Activated CD4-positive, alpha-beta T cell treated with anti-CD3 and anti-CD28 coated beads for 24 hours (primary cell): ENCODE measurements at places on chromosomes 6 and 20.

GRCh38 chr6:158405933-158406332 is 93.7 kb downstream of the TULP4 start:
- DNase-seq, result no peak

DNA sequence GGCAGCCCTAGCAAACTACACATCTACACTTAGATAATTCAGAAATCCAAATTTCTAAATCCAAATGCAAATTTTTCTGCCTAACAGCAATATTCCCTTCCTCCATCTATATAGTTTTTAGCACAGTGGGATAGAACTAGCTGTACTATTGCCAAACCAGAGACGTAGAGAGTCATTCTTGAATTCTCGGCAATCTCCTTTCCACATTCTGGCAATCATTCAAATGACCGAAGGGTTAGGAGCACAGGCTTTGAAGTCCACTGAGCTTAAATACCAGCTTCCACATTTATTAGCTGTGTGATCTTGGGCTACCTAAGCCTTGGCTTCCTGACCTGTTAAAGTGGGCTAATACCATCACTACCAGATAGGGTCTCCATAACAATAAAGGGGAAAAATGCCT is 3.1 kb upstream of the RPS12 start:
- DNase-seq, result no peak

DNA sequence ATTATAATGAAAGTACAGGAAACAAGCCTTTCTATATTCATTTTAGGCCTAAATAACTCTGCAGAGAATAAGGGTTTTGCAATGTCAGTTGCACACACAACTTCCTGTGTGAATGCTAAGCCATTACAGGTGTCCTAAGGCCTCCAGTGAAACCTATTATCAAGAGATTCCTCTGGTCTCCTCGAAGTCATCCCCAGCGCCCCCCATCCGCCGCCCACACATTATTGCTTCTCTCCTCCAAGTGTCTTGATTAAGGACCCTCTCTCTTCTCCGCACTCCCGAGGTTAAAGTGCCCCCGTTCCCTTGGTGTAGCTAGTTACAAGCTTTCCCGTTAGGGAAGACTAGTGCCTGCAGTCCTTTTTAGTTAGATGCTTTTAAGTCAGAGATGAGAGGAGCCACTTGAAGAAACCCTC is 1.3 kb downstream of the HIVEP2 start:
- peak; percentile 17 for DNase-seq

DNA sequence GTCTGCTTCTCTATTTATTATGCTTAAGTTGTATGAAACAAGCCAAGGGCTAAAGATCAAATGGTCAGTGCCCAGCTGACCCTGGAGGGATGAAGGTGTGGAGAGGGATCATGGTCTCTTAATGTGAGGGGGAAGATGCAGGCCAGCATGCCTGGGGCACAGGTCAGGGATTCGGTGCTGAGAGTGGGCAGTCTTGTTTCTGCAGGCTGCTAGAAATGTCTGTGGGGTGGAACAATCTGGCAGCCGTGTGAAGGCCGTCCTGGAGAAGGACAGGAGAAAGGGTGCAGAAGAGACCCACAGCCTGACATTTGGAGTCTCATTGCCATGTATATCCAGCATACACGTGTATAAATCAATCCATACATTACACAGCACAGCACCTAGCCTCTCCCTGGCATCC is 258.3 kb upstream of the MOCS1 start:
- no peak for DNase-seq

- no peak for DNase-seq
These were observed 47.3 kb downstream of the EPB41L2 start for GRCh38 chr6:131015630-131016263.

DNA sequence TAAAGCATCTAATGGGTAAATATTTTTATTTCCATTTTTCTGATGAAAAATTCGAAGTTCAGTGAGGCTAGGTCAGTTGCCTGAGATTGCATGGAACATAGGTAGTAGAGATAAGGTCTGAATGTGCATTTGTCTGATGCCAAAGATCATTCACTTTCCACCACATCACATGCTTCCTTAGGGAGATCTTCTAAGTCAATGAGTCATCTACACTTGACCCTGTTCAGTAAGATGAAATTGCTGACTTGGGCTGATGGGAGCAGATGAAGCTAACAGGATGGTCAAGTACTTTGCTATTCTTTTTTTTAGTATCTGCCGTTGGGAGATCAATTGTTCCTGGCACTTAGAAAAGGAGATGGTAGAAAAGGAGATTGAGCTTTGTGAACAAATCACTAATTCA is 511.3 kb downstream of the PHF3 start:
- no peak for DNase-seq

DNA sequence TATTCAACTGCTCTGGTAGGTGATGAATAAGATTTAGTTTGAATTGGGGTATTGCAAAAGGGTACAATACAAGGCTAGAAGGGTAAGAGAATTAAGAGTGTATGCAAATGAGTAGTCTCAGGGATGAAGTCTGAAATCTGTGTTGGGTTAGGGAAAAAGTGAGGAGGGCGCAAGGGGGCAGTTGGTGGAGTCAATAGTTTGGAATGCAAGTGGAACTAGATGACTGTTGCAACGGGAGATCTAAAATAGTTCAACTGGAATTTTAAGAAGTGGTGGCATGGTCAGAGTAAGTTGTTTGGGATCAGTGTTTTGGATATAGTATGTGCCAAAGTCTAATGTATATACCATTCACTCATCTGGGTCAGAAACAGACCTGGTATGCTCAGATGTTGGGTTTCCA is 329.6 kb downstream of the GJA1 start:
- no peak for DNase-seq

GRCh38 chr6:50905297-50905696 is 86.6 kb downstream of the TFAP2B start:
- DNase-seq, result no peak

- no peak for DNase-seq
These were observed 149.7 kb upstream of the TMEM170B start for GRCh38 chr6:11387707-11388430.

GRCh38 chr20:50821994-50822393 is 27.1 kb downstream of the BCAS4 start:
- no peak for DNase-seq

GRCh38 chr6:161085246-161085645 is 93.7 kb downstream of the MAP3K4 start:
- no peak for DNase-seq

GRCh38 chr6:22300273-22300998 is 3.6 kb upstream of the PRL start:
- no peak for DNase-seq

DNA sequence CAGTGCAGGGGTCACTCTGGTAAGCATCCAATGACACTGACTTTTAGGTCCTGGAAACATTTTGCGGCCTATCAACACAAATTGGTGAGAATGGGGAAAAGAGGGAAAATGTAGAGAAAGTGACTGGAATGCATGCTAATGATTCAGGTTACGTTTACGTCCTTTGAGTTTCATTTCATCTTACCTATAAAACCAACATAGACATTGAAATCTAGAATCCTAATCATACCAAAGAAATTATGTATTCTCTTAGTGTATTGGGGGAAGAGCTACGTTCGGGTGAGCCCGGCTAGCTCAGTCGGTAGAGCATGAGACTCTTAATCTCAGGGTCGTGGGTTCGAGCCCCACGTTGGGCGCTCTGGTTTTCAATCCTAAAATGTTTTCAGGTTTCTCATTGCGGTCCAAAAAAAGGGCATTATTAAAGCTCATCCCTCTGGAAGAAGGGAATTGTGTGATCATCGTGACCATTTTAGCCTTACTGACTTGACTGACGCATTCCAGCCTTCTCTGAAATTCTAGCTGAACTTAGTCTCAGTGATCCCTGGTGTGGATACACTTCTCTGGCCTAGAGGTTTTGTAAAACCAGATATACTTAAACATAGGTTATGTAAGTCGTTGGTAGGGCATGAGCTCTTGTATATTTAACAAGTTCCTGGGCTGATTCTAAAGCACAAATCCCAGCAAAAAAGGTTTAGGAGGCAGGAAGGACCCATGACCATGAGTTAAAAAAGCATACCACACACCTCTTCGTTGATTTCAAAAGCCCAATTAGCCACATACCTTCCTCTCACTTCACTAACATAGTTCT is 18.3 kb downstream of the HMGN4 start:
- DNase-seq, result no peak

- no peak for DNase-seq
These were observed 23.4 kb downstream of the MMP24OS start for GRCh38 chr20:35254448-35254999.

DNA sequence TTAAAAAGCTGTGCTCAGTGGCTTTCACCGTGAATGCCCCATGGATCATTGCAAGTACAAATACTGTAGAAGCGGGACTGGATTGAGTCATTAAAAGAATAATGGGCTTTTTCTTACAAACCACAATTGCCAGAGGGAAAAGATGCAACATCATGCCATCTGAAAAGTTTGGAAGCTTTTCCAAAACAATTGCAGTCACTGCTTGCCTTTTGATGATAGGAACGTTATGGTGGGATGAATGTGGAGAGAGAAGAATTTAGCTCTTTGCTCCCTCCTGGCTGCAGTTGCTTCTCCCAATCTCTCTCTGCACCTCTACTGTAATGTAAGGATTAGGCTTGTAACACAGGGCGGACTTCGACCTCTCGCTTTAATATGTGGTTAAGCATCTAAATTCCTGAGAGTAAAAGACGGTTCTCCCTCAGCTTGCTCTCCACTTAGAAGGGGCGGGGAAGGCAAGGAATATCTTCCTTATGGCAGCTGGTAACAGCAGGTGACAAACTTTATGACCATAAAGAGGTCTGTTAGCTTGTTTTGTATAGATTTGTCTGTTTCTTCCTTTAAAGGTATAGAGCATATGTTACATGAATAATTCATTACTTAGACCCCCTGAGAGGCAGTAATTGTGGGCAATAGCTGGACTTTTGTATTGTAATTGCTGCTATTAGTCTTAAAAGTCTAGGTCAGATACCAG is 376.1 kb downstream of the UTRN start:
- no peak for DNase-seq

DNA sequence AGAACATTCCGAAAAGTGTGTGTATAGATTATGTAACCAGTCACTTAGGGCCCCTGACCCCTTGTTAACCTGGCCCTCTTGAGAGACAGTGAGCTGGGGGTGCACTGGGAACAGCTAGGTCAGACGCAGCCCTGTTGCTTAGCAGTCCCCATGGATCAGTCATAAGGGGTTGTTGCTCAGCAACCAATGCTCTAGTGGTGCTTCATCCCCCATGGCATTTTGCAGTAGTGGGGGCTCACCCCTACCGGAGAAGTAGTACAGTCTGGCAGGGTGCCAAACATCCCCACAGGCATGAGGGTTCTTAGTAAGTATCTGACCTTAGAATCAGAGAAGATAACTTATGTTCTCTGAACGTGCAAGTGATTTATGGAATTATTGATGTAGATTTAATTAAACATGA is 12.3 kb downstream of the PKIB start:
- no peak for DNase-seq

GRCh38 chr6:13807696-13808095 is 6.7 kb downstream of the MCUR1 start:
- no peak for DNase-seq

DNA sequence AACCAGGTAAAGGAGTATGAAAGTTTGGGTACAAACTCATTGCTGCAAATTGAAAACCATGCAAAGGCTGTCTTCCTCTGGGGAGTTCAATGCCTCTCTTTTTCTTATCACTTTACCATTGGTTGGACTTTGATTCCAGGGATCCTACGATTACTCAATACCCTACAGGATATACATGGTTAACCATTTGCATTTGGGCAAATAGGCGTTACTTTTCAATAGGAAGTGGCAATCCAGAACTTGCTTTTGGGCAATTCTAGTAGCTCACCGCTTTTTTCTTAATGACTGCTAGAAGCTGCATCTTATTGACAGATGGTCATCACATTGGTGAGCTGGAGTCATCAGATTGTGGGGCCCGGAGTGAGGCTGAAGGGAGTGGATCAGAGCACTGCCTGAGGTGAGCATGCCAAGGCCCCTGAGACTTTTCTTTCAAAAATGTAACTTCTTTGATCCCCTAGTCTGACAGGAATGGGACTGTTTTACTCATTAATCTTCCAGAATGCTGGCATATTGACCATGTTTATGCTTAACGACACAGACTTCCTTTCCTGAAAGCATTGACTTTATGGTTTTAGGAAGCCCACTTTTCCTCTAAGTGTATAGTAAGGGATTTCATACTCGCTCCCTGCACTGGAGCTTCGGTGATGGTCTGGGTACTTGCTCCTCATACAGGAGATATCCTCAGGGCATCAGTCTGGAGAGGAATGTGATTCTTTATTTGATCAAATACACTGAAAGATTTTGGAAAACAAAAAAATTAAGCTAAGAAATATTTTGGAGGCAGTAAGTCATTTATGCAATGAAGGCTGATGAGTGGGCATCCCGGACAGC is at the start of gene CCR6:
CCR6 (plus strand) TSS at position 270 of the 831 bp plus-strand sequence. CDS start 13,039 bp downstream, outside the sequence.
- DNase-seq, result no peak

GRCh38 chr6:11711984-11712711 is 66.5 kb downstream of the ADTRP start:
- no peak for DNase-seq

DNA sequence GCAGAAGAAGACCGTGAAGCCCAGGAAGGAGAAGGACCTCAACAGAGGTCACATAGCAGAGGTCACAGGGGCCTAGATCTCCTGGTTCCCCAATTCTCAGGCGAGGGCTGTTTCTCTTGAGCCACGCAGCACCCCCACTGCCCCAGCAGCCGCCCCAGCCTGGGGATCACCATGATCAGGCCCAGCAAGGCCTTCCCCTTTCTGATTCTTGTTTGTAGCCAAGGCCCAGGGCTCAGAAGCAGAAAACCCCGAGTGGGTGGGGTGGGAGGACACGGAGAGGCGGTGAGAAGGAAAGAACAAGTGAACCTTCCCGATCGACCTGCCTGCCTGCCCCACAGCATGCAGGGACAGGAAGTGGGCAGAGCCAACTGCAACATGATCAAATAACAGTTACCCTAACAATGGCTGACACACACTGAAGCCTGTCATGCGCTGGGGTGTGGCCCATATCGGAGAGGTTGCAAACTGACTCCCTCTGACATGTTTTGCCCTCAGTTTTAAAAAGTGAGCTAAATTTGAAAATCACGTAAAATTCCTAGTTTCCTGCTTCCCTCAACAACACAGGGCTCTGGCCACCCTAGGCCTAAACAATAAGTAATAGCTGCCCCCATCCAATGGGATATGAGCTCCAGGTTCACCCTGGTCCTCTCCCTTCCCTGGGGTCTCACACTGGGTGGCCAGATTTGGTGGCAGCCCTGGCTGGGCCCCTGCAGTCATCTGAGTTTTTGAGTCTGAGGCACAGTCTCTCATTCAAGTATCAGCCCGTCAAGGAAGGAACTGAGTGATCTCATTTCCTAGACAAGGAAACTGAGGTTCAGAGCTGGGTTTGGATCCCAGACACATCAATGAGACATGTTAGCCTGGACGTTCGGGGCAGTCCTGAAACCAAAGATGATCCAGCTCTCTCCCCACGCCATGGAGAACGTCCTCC is 6.5 kb downstream of the PEDS1 start:
- DNase-seq, result peak; percentile 54
